Progenitor cell of endocrine pancreas (in vitro differentiated cells): ENCODE measurements at places on chromosomes 7 and 10. TPM values are rescaled to one million over a fixed set of nuclear protein-coding genes. Genes with fewer than 3 reads are reported as not detected.

GRCh38 chr10:102172288-102172687 is 20.1 kb downstream of the NOLC1 start:
- no peaks in the 10 kb centered on the region for H3K36me3 ChIP-seq
- H3K4me1 ChIP-seq: no peaks in the 10 kb centered on the region
- no peak overlapping the region for H3K4me3 ChIP-seq
- DNase-seq: no peak
- H3K27ac ChIP-seq: no peak overlapping the region

DNA sequence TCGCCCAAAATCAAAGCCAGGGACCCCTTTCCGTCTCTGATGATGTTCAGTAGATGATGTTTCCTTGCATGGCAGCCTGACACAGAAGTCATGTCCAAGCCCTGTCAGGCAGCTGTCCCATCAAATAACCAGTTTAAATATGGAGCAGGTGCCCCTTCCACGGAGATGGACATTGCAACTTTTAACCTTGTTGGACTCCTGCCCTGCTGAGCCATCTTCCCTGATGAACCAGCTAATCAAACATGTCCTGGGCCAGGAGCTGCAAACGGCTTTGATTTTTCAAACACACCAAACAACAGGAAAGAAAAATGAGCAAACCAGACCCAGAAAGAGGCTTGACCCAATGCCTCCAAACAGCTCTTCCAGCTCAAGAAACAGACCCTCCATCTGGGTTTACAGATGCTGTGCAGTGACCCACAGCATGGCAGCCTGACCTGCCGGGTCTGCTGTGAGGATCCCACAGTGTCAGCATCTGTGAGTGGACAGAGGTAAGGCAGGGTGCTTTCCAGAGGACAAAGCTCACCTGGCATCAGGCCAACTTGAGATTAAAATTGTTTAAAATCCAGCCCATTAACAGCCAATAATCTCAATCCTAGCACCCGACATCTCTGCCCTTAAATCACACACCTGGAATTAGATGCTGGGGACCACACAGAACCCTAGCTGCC is 372.6 kb downstream of the GRID1 start:
- peaks cover 3% of the 10 kb centered on the region for H3K4me1 ChIP-seq
- no peaks in the 10 kb centered on the region for H3K27me3 ChIP-seq
- no peaks in the 10 kb centered on the region for H3K36me3 ChIP-seq
- no peak overlapping the region for H3K27ac ChIP-seq

The WDR86 gene
- 80.6 and 82.9 TPM in 2 replicates for total RNA-seq

The ASB10 gene
- not detected in 2 replicates for total RNA-seq

The HTRA1 gene
- total RNA-seq: 3.5 and 6.3 TPM in 2 replicates

The FKBP6 gene
- not detected in 2 replicates for total RNA-seq

DNA sequence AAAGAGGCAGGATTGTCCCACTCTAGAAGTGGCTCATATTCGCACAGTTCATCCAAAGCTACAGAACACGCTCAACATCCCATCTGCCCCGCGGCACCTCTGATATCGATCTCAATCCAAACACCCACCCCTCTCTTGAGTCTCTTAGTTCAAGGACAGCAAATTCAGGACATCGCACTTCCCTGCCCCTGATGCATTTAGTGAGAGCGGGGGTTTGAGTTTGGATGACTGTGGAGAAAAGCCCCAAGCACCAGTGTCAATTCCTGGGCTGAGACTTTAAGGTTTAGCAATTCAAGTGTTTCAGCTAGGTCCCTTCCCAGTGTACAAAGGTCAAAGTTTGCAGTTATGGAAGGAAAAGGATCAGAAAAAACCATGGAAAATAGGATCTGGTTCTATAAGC is 166.2 kb downstream of the LYZL1 start:
- H3K27me3 ChIP-seq: no peaks in the 10 kb centered on the region
- peaks cover 6% of the 10 kb centered on the region for H3K4me1 ChIP-seq
- H3K36me3 ChIP-seq: peaks cover 27% of the 10 kb centered on the region
- no peak for DNase-seq
- no peak overlapping the region for H3K4me3 ChIP-seq

The ARHGAP12 gene
- total RNA-seq: 41.8 and 43.5 TPM in 2 replicates

The SPDYE2 gene
- total RNA-seq: not detected in 2 replicates
